ENCODE measurements at places on chromosomes 16 and 17. TPM values are rescaled to one million over a fixed set of nuclear protein-coding genes. Genes with fewer than 3 reads are reported as not detected.

The ESRP2 gene
- 2.9 TPM for total RNA-seq

The KRT34 gene
- total RNA-seq, result 0.35 TPM

The NPEPPS gene
- total RNA-seq, result 78.8 TPM

The FOXF1 gene
- total RNA-seq, result 11.6 TPM

The CHD9 gene
- 32.1 TPM for total RNA-seq

The CES3 gene
- not detected for total RNA-seq

The C16orf74 gene
- 22.8 TPM for total RNA-seq

The VTN gene
- total RNA-seq, result not detected

The TNFRSF17 gene
- not detected for total RNA-seq

The PRSS36 gene
- not detected for total RNA-seq

The KRTAP16-1 gene
- not detected for total RNA-seq

The CCDC40 gene
- 4.9 TPM for total RNA-seq

The CD19 gene
- total RNA-seq, result not detected

All from glomerular endothelial cell (primary cell).